Right ventricle myocardium inferior (tissue), 1 donor: ENCODE measurements at places on chromosomes 2 and 18. TPM values are rescaled to one million over a fixed set of nuclear protein-coding genes. Genes with fewer than 3 reads are reported as not detected.

- DNase-seq: no peak
Measured at GRCh38 chr2:72182547-72182946, 34.9 kb upstream of the CYP26B1 start.

DNA sequence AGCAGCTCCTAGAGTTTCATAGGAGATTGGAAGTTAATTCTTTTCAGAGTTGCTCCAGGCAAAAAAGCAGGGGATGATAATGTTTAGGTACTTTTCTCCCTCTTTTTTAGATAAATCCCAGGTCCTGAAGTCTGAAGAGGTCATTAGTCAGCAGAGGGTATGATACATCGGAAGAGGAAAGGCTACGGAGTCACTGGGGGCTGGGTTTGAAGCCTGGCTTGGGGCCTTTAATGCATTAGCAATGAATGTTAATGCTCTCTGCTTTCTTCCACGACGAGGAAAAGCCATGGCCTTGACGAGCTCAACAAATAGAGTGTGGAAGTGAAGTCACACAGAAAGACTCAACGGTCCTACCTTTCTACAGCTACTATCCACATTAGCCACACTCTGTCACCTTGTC is 235.1 kb downstream of the NCKAP5 start:
- DNase-seq: no peak

- DNase-seq: no peak
Measured at GRCh38 chr2:188403676-188404075, 112.0 kb downstream of the GULP1 start.

- no peak for DNase-seq
Measured at GRCh38 chr2:145987793-145988192, 1467.9 kb upstream of the ZEB2 start.

DNA sequence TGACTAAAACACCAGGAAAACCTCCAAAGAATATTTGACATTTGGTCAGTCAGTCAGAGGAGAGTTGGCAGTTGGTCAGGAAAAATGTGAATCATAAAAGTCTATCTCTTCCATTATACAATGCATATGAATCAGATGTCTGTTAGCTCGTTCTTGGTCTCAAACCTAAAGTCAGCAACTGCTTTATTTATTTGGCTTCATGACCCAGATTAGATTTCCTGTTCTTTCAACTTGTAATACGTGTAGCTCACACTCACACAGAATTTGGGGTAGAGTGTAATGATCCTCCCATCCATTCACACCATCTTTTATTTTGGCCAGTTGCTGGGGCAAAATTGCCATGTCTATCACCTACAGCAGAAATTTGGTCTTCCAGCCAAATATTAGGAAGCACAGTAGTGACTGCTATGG is 81.9 kb upstream of the COL5A2 start:
- DNase-seq: no peak

- DNase-seq: no peak
Measured at GRCh38 chr18:49032189-49032584, 81.4 kb upstream of the SMAD7 start.

GRCh38 chr2:199364153-199364552 is 93.6 kb downstream of the SATB2 start:
- DNase-seq: no peak

GRCh38 chr18:22166069-22166950 is 3.1 kb upstream of the GATA6 start:
- peak; percentile 75 for DNase-seq

DNA sequence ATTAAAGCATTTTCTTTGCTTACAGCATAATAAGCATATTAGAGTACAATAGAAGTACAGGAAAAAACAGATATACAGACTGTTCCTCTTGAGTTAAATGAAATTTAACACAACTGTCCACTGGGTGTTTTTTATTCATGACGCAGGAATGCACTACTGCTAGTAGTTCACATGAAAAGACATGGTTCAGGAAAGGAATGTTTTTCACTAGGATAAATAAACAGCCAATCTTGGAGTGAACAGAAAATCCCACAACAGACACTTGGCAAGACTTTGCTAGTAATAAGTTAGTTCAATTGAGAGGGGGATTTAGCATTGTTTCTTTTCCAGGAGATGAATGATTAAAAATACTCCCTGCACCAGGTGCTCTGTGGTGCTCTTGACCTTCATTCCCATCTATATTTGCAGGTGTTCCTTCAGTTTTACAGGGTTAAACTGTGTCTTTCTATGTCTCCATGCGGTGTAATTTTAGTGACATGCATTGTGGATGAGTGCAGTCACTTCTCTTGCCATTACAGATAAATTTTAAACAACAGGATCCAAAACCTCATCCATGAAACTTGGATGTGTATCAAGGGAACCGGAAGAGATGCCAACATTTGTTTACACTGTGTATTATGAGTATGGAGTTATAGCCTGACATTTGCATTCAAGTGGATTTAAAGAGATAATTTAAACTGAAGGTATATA is 796.6 kb downstream of the DSC3 start:
- no peak for DNase-seq

The CFAP65 gene
- not detected for total RNA-seq

The CAPN14 gene
- total RNA-seq: 0.35 TPM

The CABLES1 gene
- total RNA-seq: 3.1 TPM
